ENCODE measurements at places on chromosomes 3 and 15. TPM values are rescaled to one million over a fixed set of nuclear protein-coding genes. Genes with fewer than 3 reads are reported as not detected.

The C2CD4A gene
- 0.98 TPM for polyA plus RNA-seq

- DNase-seq = no peak
These were observed 74.0 kb downstream of the MCF2L2 start for GRCh38 chr3:183354325-183354831.

- DNase-seq = no peak
These were observed 41.1 kb downstream of the VGLL3 start for GRCh38 chr3:86949850-86950249.

- peak; percentile 52 for DNase-seq
These were observed 27.7 kb upstream of the MFSD1 start for GRCh38 chr3:158773845-158774830.

- no peak for DNase-seq
These were observed 6.0 kb downstream of the HHATL start for GRCh38 chr3:42696356-42697288.

The CLDN16 gene
- not detected for polyA plus RNA-seq

GRCh38 chr3:44289882-44290462 is 48.3 kb downstream of the TOPAZ1 start:
- no peak for DNase-seq

The UBL7 gene
- 46.3 TPM for polyA plus RNA-seq

DNA sequence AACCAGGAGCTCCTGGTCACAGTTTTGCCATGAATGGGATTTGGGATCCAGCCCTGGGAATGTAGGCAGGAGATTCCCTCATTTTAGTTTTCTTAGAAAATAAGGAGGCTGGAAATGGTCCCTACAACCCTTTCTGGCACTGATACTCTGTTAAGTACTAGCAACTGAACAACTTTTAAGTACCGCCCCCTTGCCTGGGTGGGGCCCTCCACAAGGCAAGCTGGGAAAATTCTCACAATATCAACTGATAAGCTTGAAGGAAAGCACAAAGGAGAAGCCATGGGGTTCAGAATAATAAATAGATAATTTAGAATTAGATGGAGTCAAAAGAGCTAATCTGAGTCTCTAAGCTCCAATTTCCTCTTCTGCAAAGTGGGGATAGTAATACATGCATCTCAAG is 4.2 kb upstream of the DGKG start:
- no peak for DNase-seq

DNA sequence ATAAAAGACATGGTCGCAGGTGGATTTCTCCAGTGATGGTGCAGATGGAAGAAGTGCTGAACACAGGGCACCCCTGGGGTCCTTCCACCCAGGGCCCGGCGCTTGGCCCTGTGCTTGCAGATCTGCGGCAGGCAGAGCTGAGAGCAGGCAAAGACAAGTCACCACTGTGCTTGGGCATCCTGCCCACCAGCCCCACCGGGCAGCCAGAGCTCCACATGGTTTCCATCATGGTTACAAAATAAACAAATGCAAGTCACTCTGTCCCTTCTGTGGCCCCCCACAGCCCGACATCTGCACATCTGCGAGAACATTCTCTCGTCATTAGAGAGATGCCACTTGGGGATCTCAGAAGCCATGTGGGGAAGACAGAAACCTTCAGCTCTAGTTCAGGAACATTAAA is 37.6 kb upstream of the SFMBT1 start:
- peak; percentile 62 for DNase-seq

- no peak for DNase-seq
These were observed 17.4 kb upstream of the ASB14 start for GRCh38 chr3:57309769-57310360.

GRCh38 chr15:90364251-90364650 is 12.2 kb downstream of the ZNF774 start:
- DNase-seq = no peak

DNA sequence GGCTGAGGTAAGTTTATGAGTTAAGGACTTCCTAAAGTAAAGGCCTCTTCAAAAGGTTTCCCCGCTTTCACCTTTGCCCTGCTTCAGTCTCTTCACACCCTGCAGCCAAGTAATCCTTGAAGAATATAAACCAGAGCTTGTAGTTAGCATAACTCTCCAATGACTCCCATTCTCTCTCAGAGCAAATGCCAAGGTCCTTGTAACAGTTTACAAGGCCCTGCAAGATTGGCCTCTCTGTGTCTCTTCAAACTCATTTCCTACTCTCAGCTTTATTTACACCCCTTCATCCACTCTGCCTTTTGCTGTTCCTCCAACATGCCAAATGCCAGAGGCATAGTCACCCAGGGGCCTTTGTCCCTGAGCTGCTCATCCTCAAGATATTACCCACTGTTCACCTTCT is 60.5 kb upstream of the MME start:
- DNase-seq = no peak

The ST3GAL6 gene
- polyA plus RNA-seq = 5.8 TPM

DNA sequence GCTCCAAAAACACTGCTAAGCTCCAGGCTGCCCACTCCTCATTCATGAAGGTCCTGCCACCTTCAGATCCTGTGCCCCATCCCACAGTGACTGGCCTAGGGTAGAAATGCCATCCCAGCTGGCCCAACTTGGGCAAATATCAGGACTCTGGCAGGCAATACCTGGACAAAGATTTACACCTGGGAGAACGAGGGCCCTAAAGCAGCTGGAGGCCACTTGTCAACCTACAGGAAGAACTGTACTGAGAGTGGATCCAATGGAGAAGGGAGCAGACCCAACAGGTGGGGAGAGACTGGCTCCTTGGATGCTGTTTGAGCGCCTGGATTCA is 57.1 kb upstream of the GATA2 start:
- DNase-seq = peak; percentile 14

DNA sequence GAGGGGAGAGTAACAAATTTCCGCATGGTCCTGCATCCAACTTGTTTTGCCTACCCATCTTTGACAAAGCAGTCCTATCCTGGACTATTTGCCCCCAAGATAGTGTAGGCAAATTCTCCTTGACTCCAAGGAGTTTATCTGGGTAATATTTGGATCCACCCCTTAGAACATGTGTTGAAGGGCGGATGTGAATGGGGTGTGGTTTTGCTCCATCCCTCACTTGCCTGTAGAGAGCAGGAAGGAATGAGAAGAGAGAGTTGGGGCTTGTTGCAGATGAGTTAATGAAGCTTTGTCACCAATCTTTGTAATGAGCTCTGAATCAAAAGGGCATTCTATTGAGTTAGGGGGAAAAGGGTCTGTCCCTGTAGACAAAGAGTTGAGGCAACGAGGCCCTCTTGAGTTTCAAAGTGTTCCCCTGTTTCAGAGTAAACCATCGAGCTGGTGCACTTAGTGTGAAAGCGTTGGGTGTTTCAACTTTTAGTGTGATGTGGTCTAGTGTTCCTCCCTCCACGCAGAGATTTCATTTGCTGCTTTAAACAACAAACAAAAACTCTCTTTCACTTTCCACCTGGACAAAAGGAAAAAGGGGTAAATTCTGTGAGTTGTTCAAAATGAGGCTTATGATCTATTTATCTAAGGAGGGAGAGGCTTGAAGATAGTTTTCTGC is 42.2 kb upstream of the PPARG start:
- no peak for DNase-seq

GRCh38 chr3:51706788-51707731 is at the start of gene GRM2:
GRM2 (plus strand) TSS chr3:51707068; CDS start chr3:51708984, 1,916 bp downstream.
- DNase-seq = peak; percentile 80

GRCh38 chr15:51952805-51953204 is 18.8 kb downstream of the LEO1 start:
- DNase-seq = no peak

DNA sequence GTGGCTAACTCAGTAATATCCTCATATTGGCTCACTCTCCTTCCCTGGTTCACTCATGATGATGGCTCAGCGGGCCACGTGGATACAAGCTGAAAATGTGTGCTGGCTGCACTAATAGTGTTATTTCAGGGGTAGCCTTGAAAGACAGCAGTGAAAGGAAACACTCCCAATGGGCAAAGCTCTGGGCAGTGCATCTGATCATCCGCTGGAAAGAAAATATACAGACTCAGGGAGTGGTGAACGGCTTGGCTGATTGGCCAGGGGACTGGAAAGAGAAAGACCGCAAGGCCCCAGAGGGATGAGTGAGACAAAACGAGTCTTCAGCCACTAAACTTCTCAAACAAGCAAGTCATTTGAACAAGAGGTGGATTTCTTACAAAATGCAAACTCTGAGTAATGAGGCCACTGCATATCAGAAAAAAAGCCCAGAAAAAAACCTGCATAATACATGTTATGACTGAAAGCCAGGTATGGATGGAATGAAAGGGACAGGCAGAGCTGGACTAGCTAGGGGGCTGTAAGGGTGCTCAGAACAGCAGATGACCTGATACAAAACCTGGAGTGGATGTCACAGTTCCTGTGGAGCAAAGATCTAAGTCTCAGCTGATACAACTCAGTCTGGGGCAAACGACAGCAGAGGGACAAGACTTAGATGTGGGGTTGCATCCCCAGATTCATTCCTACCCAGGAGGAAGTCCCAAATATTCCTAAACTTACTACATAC is 33.3 kb downstream of the CMTM6 start:
- no peak for DNase-seq

The MED12L gene
- not detected for polyA plus RNA-seq

- DNase-seq = no peak
These were observed 679.8 kb upstream of the NECTIN3 start for GRCh38 chr3:110391640-110392395.

DNA sequence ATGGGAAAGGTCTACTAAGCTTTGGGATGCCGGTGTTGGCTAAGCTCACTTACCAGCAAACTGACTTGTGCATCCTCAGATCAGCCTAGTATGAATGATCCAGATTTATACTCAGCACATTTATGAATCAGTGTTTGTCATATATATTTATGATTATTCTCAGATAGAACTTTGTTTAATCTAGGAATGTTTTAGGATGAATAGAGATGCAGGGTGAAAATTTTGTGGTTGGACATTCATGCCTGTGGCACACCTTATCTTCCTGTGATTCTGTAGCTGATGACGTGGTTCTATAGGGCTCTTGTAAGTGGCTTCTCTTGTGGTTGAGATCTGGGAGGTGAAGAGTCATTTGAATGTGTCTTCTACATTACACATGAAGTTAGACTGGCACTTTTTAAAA is 11.4 kb downstream of the CDIN1 start:
- DNase-seq = no peak

DNA sequence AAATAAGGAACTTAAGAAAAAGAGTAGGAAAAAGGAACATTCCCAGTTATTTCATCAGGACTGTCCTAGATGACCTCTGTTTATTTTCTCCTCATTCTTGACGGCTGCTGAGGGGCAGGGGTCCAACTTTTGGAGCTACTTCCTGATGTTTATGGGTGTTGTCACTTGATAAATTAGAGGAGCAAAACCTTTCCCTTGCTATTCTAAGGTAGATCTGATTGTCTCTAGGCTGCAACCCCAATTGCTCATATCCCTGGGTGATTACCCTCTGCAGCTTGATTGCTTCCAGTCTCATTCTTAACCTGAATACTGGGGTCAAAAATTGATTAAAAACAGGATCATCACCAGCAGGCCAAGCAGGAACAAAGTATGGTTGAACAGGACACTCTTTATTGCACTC is 311.0 kb upstream of the NDN start:
- DNase-seq = no peak

- DNase-seq = no peak
These were observed 162.6 kb downstream of the P2RY1 start for GRCh38 chr3:152997526-152997925.

- DNase-seq = no peak
These were observed 91.3 kb upstream of the ARHGEF26 start for GRCh38 chr3:154029926-154030325.

DNA sequence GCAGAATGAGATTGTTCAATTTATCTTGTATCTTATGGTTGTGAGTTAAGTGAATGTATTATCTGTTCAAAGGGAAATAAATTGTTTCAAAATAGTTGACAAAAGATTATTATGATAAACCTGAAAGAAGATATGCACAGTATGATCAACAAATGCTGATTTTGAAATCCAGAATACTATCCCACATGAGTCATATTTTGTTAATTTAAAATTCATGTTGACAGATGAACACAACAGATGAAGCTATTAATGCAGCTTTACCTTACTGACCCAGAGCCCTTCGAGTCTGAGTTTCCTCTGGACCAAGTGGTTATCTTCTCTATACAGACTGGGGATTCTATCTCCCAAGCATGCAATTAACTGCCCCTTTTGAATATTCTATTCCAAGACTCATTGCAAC is 482.8 kb downstream of the FGF12 start:
- DNase-seq = no peak

The TXNRD3 gene
- polyA plus RNA-seq = 3.8 TPM

The PLA1A gene
- 2.3 TPM for polyA plus RNA-seq

The ACTRT3 gene
- polyA plus RNA-seq = 1.6 TPM

The EPHB3 gene
- polyA plus RNA-seq = 2.9 TPM

The SLC22A13 gene
- polyA plus RNA-seq = not detected

DNA sequence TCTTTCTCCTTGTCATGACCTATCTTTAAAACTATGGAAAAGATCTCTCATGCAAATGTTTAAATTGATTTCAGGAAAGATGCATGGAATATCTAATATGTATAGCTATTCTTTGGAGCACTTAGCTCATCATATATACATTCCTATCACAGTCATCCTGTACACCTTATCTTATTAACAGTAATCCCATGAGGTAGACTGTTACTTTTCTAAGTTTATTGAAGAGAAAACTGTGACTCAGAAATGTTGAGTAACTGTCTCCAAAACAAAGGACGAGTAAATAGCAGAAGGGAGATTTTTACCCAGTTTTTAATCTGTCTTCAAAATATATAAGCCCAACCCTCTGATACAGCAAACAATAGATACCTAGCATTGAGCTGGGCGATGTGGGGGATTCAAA is 308.3 kb downstream of the GAP43 start:
- no peak for DNase-seq

The RCN2 gene
- polyA plus RNA-seq = 17.7 TPM

DNA sequence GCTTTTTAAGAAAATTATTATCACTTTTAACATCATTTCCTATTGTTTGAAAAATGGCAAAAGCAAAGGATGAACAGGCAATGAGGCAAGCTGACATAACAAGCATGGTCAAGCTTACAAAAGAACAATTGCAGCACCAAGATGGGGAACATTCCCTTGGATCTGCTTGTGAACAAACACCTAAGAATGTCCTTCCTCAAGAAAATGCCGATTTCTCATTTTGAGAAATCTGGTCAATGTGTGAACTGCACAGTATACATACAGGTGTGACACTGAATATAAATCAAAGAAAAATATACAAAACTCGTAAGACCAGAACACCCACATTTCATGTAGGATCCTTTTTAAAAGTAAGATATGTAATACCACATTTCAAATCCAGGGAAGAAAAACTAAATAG is 58.9 kb downstream of the LRRFIP2 start:
- no peak for DNase-seq

Data from stomach (tissue), 19 donors.